Foreskin keratinocyte (primary cell): ENCODE measurements at places on chromosomes 16 and 17.
A peak's percentile ranks its signal among the peaks of the same experiment; 100 is the strongest.

- DNase-seq, result no peak
Measured at GRCh38 chr17:33847900-33848299, 407.2 kb upstream of the CCL2 start.

GRCh38 chr16:4204521-4204920 lies 37.4 kb downstream of the SRL start:
- DNase-seq, result no peak

- no peak for DNase-seq
Measured at GRCh38 chr17:660453-660852, 54.2 kb downstream of the VPS53 start.

DNA sequence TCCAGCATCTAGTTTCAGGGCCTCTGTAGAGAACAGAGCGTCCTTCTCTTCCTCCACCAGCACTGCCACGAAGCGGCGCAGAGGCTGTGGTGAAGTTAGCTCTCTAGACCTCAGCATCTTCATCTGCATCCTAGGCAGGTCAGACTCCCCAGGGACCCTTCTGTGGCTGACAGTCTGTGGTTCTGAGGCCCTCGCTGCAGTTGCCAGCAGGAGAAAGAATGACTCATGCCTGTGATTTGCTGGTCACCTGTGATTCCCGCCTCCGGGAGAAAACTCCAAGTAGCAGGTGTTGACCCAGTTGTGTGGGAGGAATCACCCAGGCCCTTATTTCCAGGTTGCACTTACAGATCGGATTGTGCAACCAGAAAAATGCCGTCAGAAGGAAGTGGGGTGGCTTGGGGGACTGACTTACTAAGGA lies 117.3 kb upstream of the CACNG5 start:
- DNase-seq, result peak; percentile 30
